ENCODE measurements at places on chromosomes 2 and 18. TPM values are rescaled to one million over a fixed set of nuclear protein-coding genes. Genes with fewer than 3 reads are reported as not detected.

- DNase-seq: no peak
These were observed 161.2 kb upstream of the EPAS1 start for GRCh38 chr2:46135958-46136357.

- no peak for DNase-seq
These were observed 2.3 kb downstream of the TM4SF20 start for GRCh38 chr2:227376656-227377396.

- no peak for DNase-seq
These were observed 355.1 kb upstream of the MYT1L start for GRCh38 chr2:2686222-2686621.

- no peak for DNase-seq
These were observed 92.9 kb downstream of the TGOLN2 start for GRCh38 chr2:85234868-85235267.

DNA sequence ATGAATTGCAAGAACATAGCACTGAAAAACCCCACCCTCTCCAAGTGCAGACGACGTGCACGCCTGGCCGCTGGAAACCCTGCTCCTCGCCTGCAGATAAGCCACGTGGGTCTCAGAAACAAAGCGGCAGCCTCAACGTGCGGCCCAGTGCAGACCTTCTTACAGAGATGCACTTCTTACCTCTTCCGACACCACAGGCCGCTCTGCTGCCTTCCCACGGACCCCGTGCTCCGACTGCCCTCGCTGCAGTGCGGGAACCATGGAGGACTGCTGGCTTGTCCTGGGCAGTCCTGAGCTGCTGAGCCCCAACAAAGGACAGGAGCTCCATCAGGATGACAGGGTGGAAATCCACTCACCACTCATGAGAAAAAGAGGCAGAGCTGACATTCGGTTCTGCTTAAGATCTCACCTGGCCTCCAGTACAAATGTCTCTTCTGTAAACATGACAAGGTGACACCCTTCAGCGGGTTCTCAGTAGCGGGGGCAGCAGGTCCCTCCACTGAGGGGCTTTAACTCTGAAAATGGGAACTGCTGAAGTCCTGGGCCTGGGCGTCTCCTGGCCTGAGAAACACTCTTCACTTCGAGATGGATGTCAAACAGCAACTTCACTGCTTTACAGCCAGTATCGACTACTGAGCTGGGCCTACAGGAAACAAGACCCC, 6.2 kb downstream of the COPS9 start:
- no peak for DNase-seq

- no peak for DNase-seq
These were observed 120.6 kb downstream of the CAPN13 start for GRCh38 chr2:30686669-30687068.

DNA sequence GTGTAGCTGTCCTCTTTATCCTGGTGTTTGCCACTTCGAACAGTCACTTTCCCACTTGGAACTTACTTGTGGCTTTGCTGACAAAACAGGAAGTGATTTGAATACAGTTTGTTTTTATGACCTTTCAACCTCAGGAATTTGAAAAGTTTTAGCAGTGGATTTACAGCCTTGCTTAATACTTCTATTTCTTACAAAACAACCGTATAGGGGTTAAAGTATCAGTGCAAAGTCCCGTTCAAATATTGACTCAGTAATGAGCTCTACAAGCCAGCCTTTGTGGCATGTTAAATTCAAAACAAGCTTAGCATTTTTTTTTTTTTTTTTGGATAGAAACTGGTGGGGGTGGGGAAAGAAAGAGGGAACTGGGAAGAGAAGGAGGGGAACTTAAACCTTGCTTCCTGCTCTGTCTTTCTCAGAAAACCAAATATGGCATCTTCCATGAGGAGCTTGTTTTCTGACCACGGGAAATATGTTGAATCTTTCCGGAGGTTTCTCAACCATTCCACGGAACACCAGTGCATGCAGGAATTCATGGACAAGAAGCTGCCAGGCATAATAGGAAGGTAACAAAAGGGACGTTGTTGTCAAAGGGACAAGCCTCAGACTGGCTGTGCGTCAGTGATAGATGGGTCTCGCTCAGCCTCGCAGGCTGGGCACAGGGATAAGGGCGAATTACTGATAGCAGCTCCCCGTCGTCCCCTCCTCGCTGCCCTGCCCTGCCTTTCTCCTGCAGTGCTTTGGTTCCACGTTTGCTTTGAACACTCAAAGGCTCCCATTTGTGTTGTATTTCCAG, at the start of gene HNMT:
TSS of gene HNMT (plus strand) at position 408 of the 793 bp plus-strand sequence. CDS start at position 427, 19 bp downstream.
- DNase-seq: no peak

GRCh38 chr2:69177785-69178636, 165.0 kb downstream of the ANTXR1 start:
- DNase-seq: no peak

- no peak for DNase-seq
These were observed 185.5 kb downstream of the PTGR3 start for GRCh38 chr18:75023473-75023872.

DNA sequence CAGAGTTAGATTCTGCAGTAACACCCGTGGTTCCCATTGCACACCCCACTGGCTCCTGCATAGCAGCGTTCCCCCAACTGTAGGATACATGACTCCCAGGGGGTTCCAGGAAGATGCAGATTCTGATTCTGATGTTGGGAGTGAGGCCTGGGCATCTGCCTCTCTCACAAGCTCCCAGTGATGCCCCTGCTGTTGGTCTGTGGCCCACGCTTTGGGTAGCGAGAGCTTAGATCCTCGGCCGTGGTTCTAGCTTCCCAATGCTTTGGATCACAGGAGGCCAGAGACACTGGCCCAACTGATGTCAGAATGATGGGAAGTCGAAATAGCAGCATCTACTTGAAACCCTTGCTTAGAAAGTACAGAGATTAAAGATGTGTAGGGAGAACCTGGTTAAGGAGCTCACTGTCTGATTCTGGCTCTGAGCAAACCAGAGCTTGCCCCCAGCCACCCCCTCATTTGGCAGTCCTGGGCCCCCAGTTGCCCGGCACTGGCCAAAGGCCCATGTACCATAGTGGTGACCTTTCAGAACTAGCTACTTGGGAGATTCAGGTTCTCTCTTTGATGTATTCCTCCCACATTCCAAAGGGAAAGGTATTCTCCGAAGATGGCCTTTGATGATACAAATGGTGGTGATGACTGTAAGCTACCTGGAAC, 197.5 kb downstream of the FAM210A start:
- no peak for DNase-seq

DNA sequence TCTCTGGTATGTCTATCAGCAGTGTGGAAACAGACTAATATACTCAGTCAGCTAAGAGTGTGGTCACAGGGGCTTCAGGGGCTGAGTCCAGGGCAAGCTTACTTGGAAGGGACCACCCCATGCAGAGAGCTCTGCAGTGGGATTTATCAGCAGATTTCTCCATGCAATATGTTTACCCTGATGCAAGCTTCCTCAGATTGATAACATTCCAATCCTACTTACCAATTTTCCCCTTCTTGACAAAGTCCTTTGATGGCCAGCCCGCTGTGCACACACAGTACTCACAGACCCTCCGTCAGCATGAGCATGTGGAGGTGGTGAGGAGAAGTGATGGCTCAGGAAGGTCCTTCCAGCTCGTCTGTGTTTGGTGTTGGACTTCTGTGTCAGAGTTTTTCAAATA, 51.8 kb downstream of the SH3RF3 start:
- no peak for DNase-seq

DNA sequence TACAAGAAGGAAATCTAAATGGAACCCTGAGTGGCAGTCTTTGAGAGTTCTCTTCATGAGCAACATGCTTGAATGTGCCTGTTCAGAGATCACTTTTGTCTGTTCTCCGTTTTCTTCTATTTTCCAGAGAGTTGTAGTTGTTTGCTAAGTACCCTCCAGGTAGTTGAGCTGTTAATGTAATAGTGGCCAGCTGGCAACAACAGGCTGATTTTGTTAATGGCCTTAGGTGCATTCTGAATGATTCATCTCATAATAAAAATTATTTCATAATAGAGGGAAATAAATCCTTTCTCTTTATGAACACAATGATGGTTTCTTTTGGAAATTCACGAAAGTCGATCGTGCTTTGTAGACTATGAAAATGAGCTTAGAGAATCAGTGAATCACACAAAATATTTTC, 136.8 kb downstream of the LRP1B start:
- no peak for DNase-seq

DNA sequence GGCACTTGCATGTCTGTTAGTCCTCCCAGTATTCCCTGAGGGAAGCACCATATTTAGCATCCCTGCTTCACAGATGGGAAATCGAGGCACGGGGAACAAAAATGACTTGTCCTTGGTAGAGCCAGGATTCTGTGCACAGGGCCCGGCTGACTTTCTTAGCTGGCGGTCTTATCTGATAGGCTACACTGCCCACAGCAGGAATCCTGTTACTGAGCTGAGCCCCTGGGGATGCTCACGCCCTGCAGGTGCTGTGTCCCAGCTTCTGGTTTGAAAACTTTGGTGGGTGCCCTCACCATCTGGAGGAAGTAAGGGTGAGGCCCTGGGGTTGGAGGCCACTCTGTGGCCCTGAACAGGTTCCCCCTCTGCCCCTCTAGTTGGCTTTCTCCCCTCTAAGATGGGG, 68.4 kb upstream of the MCFD2 start:
- peak; percentile 74 for DNase-seq

- no peak for DNase-seq
These were observed 29.5 kb upstream of the BZW1 start for GRCh38 chr2:200782251-200782650.

GRCh38 chr2:68775272-68775842, 40.7 kb downstream of the ARHGAP25 start:
- no peak for DNase-seq

DNA sequence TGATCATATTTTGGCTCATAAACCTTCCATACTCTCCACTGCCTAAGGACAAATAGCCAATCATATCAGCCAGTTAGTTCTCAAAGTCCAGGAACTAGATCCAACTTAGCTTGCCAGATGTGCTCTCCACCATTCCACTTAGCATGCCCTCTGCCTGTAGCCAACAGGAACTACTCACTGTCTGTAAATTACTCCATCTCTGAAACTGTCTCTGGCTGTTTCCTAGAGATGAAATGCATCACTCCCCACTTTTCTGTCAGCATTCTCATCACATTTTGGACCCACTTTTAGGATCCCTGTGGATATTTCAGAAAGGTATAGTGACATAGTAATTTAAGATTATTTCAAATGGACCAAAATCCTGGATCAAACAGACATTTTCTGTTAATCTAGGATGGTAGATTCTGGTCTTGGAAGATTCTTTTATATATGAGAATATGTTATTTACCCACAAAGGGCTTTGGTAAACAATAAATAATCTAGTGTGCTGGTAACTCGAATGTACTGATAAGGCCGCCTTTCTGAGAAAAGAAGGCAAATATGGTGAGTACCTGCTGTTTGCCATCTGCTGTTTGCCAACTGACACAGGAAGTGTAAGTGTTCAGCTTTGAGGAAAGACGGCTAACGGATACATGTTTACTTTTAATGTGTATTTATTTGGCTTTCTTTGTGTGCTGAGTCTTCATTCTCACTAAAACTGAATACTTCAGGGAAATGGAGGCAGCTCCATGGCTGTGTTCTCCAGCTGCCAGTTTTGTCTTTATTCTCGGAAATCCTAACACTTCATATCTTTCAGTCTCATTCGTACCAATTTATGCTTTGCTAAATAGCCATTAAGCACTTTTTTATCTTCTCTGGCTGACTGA, 79.5 kb downstream of the EVA1A start:
- DNase-seq: no peak

DNA sequence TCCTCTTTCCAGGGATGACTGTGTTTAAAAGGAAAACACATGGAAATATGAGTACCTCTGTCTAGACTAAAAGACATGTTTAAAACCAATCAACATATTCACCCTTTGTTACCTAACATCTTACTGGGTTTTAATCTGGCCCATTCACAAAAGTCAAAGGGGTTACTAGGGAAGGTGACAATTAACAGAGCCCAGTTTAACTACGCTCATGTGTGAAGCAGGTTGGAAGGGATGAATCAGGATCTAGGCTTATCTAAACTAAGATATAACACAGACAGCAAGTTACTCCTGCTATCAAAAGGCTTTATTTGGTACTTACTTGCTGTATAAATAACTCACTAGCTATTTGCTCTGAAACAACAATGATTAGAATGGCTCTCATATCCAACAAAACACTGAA, 337.0 kb downstream of the NCKAP5 start:
- DNase-seq: no peak

GRCh38 chr2:189285349-189285748, 105.8 kb upstream of the COL5A2 start:
- no peak for DNase-seq

GRCh38 chr18:3425446-3425845, 24.5 kb upstream of the TGIF1 start:
- DNase-seq: no peak

DNA sequence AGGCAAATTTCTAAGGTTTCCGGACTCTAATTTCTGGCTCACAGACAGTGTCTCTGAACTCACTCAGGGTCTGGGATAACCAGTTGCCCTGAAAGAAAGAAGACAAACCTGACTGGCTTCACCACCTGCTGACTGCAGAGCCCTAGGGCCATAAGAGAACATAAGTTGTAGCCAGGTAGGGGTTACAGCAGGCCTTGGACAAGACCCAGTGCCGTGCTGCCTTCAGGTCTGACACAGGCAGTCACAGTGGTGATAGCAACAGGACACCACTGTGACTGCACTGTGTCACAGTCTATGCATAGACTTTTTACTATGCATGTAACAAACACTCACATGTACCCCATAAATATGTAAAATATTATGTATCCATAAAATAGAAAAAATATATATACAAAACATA, 508.5 kb downstream of the PID1 start:
- DNase-seq: no peak

DNA sequence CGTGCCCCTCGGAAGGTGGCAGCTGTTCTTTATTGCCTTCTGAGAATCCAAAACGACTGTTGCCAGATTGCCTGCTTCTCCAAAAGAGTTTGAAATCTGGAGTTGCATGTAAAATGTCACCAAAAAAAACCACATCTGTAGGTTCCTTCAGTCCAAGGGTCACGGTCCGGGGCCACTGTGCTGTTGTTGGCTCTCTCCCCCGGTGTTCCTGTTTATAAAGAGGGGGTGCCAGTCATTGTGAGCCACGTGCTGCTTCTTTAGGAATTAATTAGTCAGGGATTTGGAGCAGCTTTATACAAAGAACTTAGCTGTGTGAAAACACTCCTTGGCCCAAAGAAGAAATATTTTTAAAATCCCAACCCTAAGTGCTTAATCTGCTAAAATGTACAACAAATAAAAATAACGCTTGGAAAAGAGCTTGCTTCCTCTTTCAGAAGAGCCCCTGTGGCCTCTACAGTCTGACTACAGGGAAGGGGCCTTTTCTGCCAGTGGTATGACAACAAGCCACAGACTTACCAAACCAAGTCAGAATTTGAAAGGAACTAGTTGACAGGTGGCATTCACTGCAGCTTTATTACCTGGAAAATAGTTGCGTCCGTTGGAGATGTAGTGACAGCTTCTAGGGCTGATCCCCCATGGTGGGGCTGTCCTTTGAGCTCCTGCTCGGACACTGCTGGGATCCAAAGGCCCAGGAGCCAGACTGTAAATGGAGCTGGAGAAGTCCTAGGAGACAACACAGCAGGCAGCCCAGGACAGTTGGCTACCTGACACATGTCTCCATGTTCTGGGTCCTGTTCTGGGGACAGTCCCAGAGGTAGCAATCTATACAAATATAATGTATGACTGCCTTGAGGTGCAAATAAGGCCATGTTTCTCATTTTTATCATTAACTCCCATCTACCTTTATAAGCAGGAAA, 84.5 kb upstream of the SLC1A4 start:
- peak; percentile 28 for DNase-seq

- no peak for DNase-seq
These were observed 170.7 kb downstream of the SCG2 start for GRCh38 chr2:223431479-223431878.

RNF125 gene
- total RNA-seq: 5.6 TPM

SAP130 gene
- total RNA-seq: 35.2 TPM

TRAF3IP1 gene
- 15.5 TPM for total RNA-seq

SERPINB2 gene
- total RNA-seq: 1.7 TPM

TMEM182 gene
- 5.0 TPM for total RNA-seq

COL6A3 gene
- 0.10 TPM for total RNA-seq

CDH20 gene
- total RNA-seq: not detected

PSTPIP2 gene
- total RNA-seq: 1.00 TPM

HAAO gene
- total RNA-seq: 21.0 TPM
